ENCODE measurements at places on chromosomes 1 and 21.

DNA sequence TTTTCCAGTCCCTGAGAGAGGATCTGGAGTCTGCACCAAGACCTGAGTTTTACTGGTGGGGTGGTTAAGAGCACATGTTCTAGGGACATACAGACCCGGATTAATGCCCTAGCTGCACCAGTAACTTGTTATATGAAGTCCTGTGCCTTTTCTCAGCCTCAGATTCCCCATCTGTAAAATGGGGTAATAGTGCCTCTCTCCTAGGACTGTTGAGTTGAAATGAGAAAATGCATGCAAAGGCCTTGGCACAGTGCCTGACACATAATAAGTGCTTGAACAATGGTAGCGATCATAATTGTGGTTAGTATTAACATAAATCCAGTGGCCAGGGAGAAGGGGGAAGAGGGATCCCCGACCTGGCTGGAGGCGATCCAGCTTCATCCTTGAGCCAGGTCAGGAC, 12.3 kb downstream of the AHDC1 start:
- DNase-seq = no peak

DNA sequence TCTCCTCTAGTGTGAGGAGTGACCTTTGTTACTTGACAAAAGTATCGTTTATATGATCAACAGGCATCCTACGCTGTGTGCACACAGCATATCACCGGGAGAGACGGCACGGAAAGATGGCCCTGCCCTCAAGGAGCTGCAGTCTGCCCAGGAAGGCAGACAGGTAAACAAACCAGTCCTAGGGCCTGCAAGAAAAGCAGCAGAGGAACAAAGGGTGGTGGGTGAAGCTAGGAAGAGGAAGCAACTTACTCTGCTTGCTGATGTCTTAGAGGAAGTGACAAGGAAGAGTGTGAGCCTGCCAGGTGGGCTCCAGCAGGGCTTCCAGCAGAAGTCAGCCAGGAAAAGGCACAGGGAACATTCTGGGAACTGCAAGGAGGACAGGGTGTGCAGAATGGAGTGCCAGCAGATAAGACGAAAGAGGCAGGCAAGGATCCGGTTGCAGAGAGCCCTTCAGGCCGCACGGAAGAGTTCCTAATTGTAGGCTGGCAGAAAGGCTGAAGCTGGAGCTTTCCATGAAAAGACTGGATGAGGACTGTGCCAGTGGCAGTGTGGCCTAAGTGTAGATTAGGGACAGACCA, 106.7 kb downstream of the SLC45A1 start:
- peak; percentile 67 for DNase-seq

DNA sequence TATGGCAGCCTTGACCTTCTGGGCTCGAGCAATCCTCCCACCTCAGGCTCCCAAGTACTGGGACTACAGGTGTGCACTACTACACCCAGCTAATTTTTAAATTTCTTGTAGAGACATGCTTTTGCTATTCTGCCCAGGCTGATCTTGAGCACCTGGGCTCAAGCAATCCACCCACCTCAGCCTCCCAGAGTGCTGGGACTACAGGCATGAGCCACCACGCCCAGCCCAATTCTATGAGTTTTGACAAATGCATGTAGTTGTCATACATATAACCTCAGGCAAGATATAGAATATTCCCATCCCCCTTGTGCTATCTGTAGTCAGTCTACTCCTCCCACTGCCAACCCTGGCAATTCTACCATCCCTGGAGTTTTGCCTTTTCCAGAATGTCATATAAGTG, 38.7 kb upstream of the TTC22 start:
- peak; percentile 12 for DNase-seq

DNA sequence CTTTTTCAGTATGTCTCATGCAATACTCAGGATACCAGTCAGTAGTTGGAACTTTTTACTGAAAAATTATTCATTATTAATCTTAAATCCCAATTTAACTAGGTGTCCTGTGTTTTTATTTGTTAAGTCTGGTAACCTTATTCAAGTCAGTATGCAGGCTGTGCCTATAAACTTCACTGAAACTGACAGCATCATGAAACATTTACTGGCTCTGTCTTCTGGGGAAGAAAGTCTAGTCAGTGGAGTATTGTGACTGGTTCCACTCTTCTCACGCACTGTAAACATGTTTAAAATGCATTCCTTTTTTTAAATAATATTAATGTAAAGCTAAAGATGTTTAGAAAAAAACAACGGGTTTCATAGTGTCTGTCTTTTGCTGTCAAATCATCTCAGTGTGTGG, 739.7 kb downstream of the LTN1 start:
- no peak for DNase-seq

DNA sequence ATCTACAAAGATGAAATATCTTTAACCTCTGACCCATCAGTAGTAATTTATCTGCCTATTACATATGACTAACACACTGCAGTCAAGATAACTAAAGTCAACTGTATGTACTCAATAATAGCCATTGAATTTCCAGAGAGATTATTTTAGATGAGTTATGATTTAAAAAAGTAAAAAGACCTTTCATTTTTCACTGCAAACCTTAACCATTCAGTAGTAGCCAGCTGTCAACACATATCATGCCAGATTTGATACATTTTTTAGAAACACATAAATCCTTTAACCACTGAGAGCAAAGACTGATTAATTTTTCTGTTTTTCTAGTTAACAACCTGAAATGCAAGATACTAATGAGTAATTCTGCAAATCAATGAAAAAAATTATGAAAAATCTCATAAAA, 31.0 kb downstream of the PALMD start:
- DNase-seq = no peak

DNA sequence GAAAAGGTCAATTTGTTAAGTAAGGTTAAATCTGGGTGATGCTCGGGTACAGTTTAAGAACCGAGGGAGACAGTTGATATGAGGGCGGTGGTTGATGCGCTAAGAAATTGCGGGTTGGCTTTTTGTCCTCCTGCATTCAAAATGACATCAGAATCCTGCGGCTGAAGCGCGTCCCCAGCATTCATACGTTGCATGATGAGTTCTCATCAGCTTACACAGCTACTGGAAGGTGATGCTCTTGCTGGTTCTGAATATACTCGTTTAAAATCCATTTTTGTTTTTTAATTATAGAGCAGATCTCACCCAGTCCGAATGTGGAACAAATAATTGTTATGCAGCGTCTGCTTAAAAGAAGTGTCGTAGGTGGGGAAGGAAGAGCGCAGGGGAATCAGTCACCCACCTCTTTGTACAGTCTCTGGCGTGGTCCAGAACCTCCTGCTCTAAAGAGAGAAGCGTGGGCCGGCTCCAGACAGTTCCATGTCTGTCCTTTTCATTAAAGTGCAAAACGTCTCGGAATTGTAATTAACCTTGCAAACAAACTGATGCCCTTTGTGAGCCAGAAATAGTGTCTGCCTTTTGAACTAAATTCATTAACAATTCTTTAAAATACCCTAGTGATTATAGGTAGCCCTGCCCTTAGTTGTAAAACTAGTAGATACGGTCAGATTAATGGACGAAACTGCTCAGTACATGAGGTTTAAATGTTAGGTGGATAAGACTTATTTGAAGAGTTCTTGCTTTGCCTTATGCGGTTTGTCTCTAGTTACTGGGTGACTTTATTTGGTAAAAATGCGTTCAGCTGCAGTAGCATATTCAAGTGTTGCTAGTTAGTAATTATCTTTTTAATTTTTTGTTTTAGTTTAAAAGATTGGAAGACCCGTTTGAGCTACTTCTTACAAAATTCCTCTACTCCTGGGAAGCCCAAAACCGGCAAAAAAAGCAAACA, 741 bp downstream of the RGS2 start:
- DNase-seq = no peak

DNA sequence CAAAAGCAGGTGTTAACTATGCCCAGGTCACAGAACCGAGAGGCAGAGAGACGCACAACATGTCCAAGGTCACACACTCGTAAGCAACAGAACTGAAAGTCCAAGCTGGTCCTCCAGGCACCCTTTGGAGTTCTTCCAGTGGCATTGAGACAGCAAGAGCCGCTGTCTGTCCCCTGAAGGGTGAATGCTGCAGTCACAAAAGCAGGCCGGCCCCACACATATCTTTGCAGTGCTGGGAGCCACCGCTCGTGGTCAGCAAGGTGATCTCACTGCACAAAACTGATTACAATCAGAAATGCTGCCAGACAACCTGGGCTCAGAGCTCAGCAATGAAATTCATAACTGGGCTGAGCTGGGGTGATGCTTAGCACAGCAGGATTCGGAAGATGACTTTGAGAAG, 47.4 kb upstream of the RAB4A start:
- no peak for DNase-seq

Measured in activated T-cell treated with anti-CD3 and anti-CD28 coated beads, Interleukin-2, amount 50 U/mL, for 48 hours (primary cell).